Stimulated activated CD8-positive, alpha-beta memory T cell treated with anti-CD3 and anti-CD28 coated beads, Interleukin-2, amount 100 ng/mL, for 48 hours (primary cell): ENCODE measurements at places on chromosomes 11 and 22.

DNA sequence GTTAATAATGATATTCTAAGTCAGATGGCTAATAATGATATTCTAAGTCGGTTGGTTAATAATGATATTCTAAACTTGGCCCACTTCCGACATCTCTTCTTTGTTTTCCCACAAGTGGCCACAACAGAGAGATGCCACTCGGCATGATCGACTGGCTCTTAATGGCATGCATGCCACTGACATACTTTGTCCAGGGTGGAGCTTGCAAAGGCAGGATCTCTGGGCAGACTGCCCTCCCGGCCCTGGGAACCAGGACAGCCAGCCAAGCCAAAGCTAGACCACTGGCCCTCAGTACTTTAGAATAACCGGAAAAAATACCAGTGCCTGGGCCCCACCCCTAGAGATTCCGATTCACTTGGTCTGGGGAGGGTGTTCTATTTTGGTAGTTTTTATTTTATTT lies 78.1 kb downstream of the KIAA1671 start:
- DNase-seq, result no peak

DNA sequence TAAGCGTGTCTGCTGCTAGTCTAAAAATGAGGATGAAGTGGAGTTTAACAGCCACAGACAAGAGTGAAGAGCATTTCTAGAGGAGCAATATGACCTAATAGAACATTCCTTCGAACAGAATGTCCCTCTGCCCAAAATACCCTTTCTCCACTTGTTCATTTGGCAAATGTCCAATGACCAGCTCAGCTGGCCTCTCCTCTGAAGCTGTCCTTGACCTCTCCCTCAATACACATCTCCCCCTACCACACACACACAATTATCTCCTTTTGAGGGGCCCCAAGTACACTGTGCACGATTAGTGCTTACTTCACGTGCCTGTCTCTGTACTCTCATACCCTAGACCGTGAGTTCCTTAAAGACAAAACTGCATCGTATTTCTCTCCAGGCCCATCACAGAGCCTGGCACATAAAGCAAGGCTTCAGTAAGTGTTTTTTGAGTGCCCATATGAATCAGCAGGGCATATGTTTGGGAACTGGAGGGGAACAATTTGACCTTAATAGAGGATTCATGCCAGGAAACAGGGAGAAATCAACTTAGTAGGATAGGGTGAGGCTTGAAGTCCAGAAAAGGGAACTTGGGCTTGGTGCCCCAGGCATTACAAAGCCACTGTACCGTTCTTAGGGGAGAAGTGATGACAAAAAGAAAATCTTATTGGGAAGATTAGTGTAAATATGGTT lies 18.1 kb upstream of the NCAM1 start:
- no peak for DNase-seq

- no peak for DNase-seq
Observed at GRCh38 chr11:91194546-91194945, 971.7 kb upstream of the CHORDC1 start.

DNA sequence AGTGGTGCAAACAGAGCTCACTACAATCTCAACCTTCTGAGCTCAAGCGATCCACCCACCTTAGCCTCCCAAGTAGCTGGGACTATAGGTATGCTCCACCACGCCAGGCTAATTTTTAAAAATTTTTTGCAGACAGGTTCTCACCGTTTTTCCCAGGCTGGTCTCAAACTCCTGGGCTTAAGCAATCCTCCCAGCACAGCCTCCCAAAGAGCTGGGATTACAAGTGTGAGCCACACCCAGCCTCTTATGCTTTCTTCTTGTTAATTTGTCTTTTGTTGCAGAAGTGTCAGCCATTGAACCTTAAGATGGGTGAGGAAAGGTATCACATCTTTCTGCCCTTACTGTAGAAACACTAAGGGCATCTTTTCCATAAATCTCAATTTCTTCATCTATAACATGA lies 34.9 kb downstream of the DENND5A start:
- DNase-seq, result no peak

GRCh38 chr11:1672613-1673350 lies 24.2 kb upstream of the KRTAP5-6 start:
- no peak for DNase-seq

DNA sequence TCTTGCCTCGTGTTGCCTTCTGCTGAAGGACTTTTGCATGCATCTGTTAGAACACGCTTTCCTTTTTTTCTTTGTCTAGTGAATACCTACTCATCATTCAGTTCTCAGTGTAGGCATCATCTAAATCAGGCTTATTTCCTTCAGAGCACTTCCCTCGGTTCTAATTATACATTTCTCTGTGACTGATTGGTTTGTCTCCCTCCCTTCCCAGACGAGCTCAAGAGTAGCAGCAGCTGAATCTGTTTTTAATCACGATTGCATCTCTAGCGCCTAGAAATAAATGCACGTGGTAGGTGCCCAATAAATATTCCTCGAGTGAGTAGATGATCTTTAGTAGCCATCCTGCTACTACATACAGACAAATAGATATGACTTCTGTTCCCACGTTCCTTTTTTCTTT lies 6.3 kb downstream of the CEP164 start:
- no peak for DNase-seq

- DNase-seq, result no peak
Observed at GRCh38 chr22:22079404-22080148, 97.0 kb upstream of the TOP3B start.
